Suppressor macrophage (primary cell): ENCODE measurements at places on chromosomes 1 and 21.

DNA sequence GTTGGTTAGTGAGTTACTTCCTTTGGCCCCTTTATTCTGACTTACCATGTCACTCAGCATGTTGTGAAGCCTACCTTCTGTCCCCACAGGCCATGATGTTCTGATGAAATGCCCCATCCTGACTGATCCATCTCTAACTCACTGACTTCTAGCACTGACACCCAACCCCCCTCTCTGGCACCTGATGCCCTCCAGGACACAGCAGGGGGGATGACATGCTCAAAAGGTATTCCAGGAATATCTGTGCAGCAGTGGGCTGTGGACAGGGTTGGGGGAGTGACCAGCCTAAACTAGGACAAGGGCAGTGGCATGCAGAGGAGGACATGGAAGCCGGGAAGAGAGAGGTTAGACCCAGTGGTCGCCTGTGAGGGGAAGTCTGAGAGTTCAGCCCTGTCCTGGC, 25.5 kb downstream of the SYT2 start:
- DNase-seq: no peak

DNA sequence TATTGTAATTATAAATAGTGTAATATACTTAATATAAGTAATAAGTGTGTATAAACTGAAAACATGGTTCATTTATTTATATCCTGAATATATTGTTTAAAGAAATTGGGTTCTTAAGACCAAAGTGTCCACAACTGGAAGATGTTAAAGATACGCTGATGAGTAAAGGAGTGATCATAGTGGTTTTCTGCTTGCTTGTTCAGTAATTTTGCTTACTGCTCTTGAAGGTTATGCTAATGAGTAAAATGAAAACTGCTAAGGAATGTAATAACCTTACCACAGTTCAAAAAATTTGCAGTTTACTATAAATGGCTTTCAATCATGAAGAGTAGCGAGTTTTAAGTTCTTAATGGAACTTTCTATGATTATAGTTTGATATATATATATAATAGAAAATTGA, 22.0 kb downstream of the DONSON start:
- no peak for DNase-seq

DNA sequence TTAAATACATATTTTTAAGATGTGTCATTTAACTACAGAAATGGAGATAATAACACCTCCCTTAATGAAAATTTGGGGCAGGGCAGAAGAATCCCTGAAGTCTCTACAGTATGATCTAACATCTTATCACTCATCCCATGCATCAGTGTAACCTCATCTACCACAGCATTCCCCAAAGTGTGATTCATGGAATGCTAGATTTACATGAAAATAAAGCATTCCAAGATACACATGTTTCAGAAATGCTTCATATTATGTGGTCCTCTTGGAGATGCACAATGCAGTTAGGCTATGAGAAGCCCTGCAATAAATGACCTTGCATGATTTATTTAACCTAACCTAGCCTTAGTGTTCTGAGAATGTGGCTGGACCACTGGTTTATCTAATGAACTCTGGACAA, 166.9 kb upstream of the SYT6 start:
- DNase-seq: no peak

GRCh38 chr1:184691719-184692324, 62.8 kb downstream of the EDEM3 start:
- peak; percentile 59 for DNase-seq

- DNase-seq: no peak
These were observed 126.2 kb upstream of the LRRC7 start for GRCh38 chr1:69441496-69441895.

DNA sequence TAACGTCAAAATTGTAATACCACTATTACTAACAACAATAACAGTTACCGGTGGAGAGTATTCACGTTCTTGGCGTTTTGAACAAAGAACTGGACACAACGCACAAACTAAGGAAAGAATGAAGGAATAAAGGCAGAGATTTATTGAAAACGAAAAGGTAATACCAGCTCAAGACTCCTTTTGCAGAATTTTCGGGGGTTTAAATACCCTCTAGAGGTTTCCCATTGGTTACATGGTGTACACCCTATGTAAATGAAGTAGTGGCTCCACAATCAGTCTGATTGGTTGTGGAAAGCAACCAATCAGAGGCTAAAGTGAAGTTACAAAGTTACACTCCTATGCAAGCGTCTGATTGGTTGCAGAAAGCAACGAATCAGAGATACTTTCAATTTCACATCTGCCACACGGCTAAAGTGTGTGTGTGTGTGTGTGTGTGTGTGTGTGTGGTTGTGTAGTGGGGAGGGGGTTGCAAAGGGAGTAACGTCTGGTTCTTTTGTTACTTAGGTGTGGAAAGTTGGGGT, 1.1 kb upstream of the GTF2B start:
- peak; percentile 36 for DNase-seq

- no peak for DNase-seq
These were observed 42.7 kb upstream of the RGS2 start for GRCh38 chr1:192766009-192766625.

DNA sequence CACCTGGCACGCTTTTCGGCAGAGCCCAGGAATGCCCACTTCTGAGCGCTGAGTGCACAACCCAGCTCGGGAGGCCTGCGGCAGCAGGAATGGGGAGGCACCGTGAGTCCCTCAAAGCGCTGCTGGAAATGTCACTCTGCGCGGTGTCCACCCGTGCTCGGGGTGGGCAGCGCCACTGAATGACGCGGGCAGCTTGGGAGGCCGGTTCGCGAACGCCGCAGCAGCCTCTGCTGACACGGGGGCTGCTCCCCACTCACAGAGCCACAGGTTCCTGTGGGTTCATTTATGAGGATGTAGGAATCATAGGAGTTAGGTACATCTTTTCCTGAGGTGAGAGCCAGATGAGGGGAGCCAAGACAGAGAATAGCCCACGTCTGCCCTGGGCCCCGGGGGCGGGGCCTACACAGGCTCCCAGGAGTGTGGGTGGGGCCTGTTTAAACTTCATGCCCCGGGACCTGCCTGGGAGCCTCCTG, 146.7 kb upstream of the COL6A1 start:
- DNase-seq: no peak

- DNase-seq: no peak
These were observed 5.3 kb downstream of the DTL start for GRCh38 chr1:212040629-212041412.

GRCh38 chr1:229064320-229065168, 206.4 kb upstream of the RAB4A start:
- DNase-seq: no peak

GRCh38 chr1:19744335-19744743, 55.4 kb downstream of the TMCO4 start:
- DNase-seq: peak; percentile 44

- no peak for DNase-seq
These were observed 62.9 kb downstream of the TRABD2B start for GRCh38 chr1:47934243-47934805.

- DNase-seq: no peak
These were observed 28.0 kb upstream of the USP25 start for GRCh38 chr21:15701830-15702229.

GRCh38 chr1:7050751-7051665, 265.8 kb downstream of the CAMTA1 start:
- no peak for DNase-seq

DNA sequence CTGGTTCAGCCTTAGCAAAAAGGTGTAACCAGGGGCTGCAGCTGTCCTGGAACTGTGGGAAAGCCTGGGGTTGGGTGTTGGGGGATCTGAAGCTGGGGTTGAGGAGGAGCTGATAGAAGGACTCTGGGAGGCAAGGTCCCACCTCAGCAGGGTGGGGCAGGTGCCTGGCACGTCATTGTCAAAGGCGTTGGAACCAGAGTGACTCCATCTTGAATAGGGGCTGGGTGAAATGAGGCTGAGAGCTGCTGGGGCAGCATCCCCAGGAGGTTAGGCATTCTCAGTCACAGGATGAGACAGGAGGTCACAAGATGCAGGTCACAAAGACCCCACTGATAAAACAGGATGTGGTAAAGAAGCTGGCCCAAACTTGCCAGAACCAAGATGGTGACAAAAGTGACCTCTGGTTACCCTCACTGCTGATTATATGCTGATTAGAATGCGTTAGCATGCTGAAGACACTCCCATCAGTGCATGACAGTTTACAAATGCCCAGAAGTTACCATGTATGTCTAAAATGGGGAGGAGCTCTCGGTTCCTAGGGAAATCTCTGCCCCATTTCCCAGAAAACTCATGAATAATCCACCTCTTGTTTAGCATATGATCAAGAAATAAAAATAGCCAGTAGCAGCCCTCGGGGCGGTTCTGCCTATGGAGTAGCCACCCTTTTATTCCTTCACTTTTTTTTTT, 85.4 kb downstream of the IER5 start:
- DNase-seq: no peak

DNA sequence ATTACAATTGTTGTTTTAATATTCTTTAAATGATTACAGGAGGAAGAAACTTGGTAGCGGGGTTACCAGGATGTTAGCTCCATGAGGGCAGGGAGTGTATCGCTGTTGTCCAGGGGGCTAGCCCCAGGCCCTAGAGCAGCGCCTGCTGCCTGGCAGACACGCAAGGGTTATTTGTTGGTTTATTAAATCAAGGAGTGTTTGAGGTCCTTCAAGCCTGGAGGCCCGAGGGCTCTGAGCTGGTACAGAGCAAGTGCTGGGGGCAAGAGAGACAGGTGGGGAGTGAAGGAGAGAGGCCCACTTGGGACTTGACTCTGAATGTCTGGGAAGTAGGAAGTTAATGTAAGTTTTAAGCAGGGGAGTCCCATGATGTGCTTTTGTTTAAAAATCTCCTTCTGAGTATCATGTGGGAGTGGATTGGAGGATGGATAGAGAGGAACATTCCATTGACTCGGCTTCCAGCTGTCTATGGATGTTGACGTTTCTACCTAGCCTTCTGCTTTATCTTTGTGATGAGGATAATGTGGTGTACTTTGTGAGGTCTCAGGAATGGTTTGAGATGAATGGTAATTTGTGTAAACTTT, 8.7 kb downstream of the ITSN1 start:
- no peak for DNase-seq

- peak; percentile 7 for DNase-seq
These were observed 42.2 kb upstream of the TRABD2B start for GRCh38 chr1:48039088-48040054.

DNA sequence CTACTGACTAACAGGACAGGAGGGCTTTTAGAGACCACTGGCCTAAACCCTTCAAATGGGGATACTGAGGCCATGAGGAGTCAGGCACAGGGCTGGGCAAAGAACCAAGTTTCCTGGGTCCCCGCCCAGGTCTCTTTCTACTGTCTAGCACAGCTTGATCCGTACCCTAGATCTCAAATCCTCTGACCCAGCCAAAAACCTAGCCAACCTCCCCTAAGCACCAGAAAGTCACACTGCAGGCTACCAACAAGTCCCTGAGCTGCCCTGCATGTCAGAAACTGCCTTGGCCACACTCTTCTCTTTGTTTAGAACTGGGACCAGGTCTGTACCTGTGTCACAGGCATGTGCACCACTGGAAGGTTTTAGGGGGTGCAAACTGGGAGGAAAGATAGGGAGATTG, 33.6 kb downstream of the AHDC1 start:
- DNase-seq: no peak

GRCh38 chr1:15337656-15338402, 71.9 kb upstream of the EFHD2 start:
- DNase-seq: peak; percentile 69

GRCh38 chr1:152479792-152480595, 30.6 kb upstream of the LCE5A start:
- DNase-seq: peak; percentile 52

GRCh38 chr1:155591770-155592169, 18.2 kb upstream of the MSTO1 start:
- DNase-seq: peak; percentile 64

GRCh38 chr1:197567442-197567841, 207.8 kb downstream of the DENND1B start:
- no peak for DNase-seq

- peak; percentile 63 for DNase-seq
These were observed 262.9 kb downstream of the RHOU start for GRCh38 chr1:228998179-228998578.

GRCh38 chr21:37375866-37376574, 9.4 kb downstream of the DYRK1A start:
- no peak for DNase-seq

DNA sequence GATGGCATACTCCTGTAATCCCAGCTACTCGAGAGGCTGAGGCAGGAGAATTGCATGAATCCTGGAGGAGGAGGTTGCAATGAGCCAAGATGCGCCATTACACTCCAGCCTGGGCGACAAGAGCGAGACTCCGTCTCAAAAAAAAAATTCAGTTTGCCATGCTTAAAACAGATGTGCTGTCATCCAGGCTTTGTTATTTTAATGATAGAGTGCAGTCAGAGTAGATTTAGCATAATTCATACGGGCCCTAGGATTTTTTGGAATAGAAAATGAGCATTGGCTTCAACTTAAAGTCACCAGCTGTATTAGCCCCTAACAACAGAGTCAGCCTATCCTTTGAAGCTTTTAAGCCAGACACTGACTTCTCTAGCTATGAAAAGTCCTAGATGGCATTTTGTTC, 124.6 kb downstream of the RASAL2 start:
- no peak for DNase-seq

DNA sequence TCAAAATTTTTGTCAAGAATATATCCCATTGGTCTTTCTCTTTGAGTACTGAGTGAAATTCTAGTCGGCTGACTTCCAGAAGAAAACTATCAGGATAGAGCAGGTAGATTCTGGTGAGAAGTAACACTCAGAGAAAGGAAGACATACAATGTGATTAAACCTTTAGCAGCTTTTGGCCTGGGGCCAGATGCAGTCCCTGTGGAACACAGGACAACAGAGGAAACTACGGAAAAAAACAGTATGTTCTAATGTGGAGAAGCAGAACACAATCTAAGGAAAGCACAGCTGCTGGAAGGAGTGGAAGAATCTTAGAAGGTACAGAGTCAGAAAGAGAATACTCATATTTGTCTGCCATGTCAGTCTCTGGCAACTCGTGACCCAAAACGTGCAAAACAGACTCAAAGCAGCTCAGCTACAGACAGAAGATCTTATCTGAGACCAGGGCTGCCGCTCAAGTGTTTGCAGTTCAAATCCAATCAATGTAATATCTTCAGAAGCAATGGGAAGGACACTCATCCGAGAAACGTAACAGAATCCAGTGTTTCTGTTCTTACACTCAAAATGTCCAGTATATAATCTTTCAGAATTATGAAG, 283.8 kb downstream of the MRPL39 start:
- no peak for DNase-seq

GRCh38 chr1:15153842-15154479, 414 bp downstream of the TMEM51 start:
- peak; percentile 91 for DNase-seq

GRCh38 chr21:43757601-43758000, 18.5 kb downstream of the CSTB start:
- no peak for DNase-seq

- DNase-seq: peak; percentile 24
These were observed 6.7 kb downstream of the MYCL start for GRCh38 chr1:39894884-39895495.

GRCh38 chr21:33402001-33402979, 923 bp upstream of the IFNGR2 start:
- peak; percentile 97 for DNase-seq

DNA sequence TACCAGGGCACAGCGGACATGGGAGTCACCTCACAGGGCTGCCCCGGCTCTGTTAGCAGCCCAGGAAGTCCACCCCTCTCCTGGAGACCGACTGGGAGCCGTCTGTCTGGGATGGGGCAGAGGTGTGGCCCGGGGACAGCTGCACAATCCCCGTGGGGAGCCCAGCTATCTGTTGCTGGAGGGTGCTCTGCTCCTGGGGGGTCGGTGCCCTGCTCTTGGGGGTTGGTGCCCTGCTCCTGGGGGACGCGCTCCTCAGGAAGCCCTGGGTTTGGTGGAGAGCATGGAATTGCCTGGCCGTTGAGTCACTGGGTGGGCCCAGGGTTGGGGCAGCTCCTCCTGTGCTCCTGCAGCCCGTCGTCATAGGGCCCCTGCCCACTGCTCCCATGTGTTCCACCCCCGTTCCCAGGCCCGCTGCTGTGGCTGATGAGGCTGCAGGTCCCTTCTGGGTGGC, 39.3 kb downstream of the AGPAT3 start:
- no peak for DNase-seq
